Stimulated activated CD4-positive, alpha-beta T cell treated with anti-CD3 and anti-CD28 coated beads, Interleukin-4, amount 100 ng/mL, for 24 hours (primary cell): ENCODE measurements at places on chromosomes 5 and 9.

GRCh38 chr5:17077440-17078233, 139.8 kb upstream of the BASP1 start:
- no peak for DNase-seq

GRCh38 chr5:12672141-12672540, 767.9 kb upstream of the CTNND2 start:
- no peak for DNase-seq

DNA sequence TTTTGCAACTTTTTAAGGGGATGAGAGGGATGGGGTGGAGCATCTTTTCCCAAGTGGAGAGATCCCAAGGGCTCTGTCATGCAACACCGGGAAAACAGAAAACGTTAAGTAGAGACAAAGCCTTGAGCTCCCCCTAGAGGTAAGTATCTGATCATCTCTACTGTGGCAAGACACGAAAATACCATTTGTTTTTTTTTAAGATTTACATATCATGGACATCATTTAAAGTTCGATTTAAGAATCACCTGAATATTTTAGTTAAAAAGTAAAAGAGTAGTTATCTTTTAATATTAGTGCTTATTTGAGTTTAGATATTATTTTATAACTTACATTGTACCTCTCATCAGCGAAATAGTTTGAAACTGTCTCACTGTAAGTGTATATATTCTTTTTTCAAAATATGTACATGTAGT, 200.4 kb downstream of the LRRC70 start:
- DNase-seq, result no peak

DNA sequence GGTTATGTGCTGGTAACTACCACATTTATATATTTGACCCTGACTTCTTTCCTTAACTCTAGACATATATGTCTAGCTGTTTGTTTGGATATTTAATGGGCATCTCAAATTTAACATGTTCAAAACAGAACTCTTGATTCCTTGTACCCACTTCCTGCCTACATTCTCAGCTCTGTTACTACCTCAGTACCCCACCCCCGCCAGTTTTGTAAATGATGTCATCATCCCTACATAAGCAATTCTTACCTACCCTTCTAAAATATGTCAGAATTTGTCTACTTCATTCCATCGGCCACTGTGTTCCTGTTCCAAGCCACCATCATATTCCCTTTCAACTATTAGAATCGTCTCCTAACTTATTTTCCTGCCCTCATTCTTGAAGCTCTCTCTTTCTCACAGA, 4.8 kb downstream of the RAD50 start:
- no peak for DNase-seq

DNA sequence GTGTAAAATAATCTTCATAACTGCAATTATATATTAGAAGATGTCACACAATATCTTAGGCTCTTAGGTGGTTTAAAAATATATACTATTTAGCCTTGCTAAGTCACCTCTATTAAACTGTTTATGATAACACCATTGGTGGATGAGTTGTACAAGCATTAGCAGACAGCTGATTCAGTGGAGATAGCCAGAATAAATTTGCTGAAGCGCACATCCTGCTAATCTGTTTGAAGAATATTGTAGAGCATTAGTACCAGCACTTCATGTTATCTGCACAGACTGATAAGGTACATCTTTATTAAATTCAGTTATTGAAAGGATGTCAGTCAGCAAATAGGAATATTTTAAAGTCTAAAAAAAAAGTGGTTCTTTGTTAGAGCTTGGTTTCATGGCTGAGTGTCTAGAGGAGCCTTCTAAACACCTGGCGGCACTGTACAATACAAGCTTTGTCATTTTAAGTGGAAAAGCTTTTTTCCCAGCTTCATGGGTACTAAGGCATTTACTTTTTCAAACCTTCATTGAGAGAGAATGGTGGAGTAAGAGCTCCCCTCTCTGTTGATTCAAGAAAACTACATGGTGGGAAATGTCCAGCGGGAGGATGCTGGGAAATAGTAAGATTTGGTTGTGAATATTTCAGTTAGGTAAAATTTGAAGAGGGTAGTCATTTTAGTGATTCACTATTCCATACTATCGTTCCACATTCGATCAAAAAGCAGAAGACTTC, 275.1 kb downstream of the SLF1 start:
- no peak for DNase-seq

- peak; percentile 57 for DNase-seq
These were observed 130.9 kb downstream of the C9orf50 start for GRCh38 chr9:129489838-129490582.

DNA sequence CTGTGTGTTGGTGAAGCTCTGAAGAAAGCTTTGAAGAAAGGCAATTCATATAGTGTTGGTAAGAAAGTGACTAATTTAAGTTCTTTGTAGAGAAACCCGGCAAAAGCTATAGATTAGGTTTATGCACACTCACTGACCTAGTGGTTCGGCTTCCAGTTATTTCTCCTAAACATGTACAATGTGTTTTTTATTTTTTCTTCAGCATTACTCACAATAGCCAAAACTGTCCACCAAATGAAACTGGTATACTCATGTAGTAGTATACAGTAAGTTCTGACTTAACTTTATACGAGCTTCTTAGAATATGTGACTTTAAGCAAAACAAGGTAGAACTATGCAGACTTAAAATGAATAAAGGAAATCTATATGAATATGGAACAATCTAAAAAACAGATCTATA, 44.8 kb downstream of the PJA2 start:
- no peak for DNase-seq

GRCh38 chr5:14505310-14506139, 76.1 kb upstream of the OTULINL start:
- no peak for DNase-seq

DNA sequence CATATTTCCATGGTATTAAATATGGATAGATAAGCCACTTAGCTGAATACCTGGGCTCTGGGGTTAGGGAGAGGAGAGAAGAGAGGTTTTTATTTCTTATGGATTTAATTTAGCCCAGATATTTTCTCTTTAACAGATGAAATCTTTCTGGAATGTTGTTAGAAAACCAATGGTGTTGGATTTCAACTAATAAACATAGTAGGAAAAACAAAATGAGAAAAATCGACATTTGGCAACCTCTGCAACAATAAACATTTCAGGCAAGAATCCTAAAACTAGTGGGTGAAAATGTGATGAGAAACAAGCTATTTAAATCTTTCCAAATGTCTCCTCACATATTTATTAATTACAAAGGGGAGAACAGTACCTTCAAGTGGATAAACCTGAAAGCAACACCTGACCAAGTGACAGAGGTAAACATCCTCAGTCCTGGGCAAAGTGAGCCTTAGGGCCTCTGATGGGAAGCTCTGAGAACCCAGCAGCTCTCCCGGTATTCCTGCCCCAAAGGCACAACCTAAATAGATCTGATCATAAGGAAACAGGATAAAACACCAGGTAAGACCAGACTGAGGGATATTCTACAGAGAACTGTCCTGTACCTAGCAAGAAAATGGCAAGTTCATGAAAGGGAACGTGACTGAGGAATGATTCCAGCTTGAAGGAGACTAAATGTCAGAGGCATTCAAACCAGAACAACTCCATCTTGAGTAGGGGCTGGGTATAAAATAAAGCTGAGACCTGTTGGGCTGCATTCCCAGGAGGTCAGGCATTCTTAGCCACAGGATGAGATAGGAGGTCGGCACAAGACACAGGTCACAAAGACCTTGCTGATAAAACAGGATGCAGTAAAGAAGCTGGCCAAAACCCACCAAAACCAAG, 163.7 kb downstream of the ESM1 start:
- no peak for DNase-seq

DNA sequence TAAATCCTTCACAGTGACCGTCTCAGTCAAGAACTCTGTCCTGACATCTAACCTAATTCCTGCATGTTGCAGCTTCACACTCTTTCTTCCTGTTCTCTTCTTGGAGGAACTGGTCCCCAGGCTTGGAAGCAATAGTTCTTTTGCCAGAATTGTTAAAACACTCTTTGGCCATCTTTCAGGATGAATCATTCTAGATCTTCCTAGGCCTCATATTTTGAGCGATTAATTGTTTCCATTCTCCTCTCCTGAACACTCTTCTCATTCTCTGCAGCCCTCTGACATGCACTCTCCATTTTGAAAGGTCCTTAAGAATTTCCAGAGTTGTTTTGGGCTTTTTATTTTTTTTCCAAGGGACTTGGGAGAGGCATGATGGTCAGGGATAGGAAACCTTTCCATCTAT, 85.8 kb downstream of the FAM114A2 start:
- no peak for DNase-seq

- no peak for DNase-seq
These were observed 29.0 kb downstream of the THBS4 start for GRCh38 chr5:80064124-80064523.

DNA sequence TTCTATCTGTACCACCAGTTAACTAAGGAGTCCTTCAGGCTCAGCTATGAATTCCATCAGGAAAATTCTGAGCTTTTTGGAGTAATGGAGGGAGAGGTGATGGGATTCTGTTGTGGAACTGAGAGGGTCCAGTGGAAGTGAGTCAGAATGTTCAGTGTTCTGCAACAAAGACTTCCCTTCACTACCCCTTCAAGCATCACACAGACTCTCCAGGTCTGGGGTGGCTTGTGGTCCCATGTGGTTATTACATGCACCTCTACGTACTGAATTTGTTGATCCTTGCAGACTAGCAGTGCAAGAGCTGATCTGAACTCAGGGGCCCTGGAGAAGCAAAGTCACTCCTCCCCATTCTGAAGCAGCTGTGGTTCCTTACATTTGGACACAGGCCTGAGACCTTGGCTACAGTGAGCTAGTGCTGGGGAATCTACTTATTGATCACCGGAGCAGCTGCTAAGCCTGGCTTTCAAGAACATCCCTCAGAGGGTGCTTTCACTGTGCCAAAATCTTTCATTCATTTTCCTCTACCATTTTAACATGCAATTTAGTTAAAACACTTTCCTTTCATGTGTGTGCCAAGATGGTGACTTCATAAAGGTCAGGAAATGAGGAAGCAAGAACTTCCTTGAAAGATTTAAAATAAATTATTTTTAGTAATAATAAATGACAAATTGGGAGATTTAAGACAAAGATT, 75.0 kb upstream of the TNC start:
- no peak for DNase-seq

- no peak for DNase-seq
These were observed 102.4 kb downstream of the ROR2 start for GRCh38 chr9:91847581-91848091.

- no peak for DNase-seq
These were observed 476.8 kb upstream of the C9orf72 start for GRCh38 chr9:28050046-28050445.

DNA sequence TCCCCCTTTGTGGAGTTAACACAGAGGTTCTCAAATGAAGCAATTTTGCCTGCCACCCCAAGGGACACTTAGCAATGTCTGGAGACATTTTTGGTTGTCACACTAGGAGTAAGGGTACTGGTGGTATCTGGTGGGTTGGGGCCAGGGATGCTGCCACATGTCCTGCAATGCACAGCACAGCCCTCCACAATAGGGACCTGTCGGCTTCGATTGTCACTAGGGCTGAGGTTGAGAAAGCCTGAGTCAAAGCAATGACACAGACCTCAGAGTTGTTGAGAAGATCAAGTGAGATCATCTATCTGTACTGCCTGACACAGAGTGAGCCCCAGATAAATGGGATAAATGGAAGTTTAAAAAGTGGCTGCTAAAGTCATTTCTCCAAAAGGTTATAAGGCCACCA, 249.2 kb upstream of the KLF4 start:
- no peak for DNase-seq

DNA sequence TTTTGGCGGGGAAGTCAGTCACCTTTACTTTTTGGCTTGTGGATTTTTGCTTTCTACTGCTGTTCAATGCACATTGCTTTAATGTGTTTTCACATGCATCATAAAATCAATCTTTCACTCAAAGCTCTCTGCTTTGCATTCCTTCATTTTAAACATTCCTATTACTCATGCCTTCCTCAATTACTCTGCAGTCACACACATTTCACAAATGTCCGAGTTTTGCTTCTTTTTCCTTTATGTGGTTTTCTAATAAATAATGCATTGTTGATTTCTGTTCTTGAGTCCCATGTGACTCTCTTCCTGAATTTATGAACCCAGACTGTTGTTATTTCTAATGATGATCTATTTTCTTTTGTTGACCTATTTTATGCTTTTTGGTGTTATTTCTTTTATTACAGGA, 82.3 kb upstream of the EPB41L4B start:
- DNase-seq, result no peak

GRCh38 chr5:148984345-148984744, 78.5 kb downstream of the SH3TC2 start:
- DNase-seq, result no peak

DNA sequence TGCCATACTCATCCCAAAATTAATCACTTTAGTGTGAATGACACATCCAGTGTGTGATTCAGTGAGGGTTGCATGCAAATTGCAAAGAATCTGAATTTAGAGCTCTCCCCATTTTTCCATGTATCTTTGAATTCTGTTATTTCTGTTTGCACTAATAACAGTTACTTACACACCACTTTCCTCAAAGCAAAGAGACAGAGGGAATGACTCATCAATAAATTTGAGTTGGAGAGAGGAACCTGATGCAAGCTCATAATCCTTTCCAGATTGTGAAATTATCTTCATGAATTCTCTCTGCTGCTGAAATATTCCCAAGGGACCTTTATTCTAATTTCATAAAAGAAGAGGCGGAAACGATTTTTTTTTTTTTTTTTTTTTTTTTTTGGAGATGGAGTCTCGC, 204.8 kb downstream of the CDH9 start:
- no peak for DNase-seq

DNA sequence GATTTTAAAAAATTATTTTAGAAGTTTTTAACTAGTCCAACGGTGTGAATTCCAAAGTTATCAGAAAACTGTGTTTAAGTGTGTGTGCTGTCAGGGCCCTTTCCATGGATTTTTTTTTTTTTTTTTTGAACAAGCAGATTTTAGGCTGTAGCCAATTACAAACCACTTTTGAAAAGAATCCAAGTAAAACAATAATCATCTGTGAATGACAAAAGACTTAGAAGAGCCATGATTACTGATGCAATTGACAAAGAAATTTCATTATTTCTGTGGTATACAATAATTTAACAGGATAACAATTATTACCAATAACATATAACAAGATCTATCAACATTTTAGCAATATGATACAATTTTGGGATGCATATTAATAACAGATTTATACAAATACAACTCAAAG, 16.2 kb upstream of the PAIP1 start:
- no peak for DNase-seq

DNA sequence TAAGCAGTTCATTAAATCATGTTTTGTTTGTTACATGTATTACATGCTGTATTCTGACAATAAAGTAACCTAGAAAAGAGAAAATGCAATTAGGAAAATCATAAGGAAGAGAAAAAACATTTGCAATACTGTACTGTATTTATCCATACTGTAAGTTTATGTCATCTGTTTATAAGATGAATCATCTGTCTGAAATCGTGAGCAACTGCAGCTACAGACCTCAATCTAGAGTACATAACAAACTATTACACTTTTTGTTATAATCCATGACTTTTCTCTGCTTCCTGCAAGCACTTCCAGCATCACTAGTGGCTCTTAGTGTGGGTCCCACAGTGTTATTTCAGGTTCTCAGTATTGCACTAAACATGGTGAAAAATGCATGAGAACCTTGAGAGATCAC, 144.4 kb upstream of the NR4A3 start:
- no peak for DNase-seq

DNA sequence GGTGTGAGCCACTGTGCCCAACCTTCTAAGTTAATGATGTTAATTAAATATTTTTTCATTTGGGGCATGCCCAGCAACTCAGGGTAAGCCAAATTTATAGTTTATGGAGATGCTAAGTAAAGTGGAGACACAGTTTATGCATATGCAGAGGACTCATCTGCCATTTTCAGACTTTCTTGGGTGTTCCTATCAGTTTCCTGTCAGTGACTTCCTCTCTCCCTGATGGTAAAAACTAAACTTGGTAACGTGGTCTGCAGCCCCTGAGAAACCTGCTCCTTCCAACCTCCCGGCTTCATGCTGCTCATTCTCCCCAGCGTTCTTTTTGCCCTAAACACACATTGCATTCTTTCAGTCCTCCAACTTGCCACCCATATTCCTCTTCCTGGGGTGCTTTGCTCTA, 48.4 kb upstream of the TUT7 start:
- no peak for DNase-seq
